ENCODE measurements at places on chromosomes 2 and 18. TPM values are rescaled to one million over a fixed set of nuclear protein-coding genes. Genes with fewer than 3 reads are reported as not detected.

DNA sequence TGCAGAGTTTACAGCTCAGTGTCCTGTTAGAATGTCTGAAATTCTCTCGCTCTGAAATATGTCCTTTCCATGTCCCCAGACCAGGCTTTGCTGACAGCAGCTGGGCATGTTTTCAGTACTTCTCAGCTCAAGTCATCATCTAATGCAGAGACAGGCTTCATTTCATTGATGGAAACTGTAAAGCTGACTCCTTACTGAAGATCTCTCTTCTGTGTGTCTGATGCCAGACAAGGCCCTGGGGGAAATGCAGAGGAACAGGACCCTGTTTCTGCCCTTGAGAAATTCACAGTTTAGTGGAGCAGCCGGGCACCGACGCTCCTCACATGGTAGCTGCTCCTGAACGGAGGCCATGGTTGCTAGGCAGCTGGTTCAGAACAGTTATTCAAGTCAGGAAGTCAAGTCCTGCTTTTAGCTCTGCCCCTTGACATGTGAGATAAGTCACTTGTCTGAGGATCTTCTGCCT, 24.6 kb upstream of the FZD7 start:
- no peak for DNase-seq

DNA sequence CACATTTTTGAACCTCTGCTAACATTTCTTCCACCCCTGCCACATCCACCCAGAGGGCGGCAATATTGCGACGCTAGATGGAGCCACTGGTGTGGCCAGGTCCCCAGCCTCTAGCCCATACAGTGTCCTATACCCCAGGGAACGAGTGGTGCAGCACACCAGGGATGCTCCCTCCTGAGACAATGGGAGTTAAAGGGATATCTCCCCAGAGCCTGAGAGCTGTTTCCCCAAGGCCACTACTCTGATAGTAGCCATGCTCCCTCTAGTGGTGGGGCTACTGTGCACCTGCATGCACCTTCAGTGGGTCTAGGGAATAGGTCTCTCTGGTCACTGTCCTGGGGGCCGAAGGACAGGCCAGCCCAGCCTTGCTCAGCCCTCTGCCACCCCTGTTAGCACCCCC, 336.4 kb upstream of the FSHR start:
- DNase-seq = peak; percentile 16

DNA sequence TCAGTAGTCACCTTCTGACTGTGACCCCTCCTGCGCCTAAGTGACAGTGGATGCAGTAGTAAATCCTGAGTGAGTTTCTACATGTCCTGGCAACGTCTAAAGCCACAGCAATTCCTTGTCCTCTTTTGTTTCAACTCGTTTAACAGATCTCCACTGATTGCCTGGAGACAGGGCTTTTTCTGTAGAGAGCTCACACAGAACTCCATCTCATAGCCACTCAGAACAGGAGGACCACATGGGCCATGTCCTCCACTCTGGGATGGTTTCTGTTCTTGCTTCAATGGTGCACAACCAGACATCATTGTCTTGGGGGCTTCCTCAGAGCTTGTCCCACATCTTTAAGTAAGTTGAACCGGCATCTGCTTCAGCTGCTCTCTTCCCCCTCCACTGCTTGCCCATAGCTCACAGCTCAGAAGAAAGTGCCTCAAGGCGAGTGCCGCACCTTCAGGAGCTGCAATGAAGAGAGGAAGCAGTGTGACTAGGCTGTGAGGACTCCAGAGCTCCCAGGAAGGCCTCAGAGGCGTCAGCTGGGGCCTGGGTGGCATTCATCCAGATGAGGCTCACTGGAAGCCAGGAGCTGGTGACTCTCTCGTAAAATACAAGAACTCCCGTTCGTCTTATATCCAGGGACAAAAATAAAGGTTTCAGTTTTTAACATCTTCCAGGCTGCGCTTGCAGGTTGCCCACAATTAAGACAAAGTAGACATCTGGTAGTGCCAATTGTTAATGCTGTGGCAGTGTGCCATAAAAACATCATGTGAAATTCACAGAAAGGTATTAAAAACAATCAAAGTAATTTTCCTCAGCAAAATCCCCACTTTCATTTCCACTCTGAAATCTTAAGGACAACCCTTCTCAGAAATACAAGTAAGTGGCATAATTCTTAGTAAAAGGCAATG, 37.3 kb downstream of the ST3GAL5 start:
- no peak for DNase-seq

Gene RAX
- total RNA-seq = not detected

Gene GPR17
- total RNA-seq = not detected

Gene POTEJ
- not detected for total RNA-seq

Data from activated CD4-positive, alpha-beta T cell treated with anti-CD3 and anti-CD28 coated beads, Interleukin-2, amount 10 ng/mL, durations not matched to agents 7 days and 5 days (primary cell).